ENCODE measurements at places on chromosomes 13 and 19.

DNA sequence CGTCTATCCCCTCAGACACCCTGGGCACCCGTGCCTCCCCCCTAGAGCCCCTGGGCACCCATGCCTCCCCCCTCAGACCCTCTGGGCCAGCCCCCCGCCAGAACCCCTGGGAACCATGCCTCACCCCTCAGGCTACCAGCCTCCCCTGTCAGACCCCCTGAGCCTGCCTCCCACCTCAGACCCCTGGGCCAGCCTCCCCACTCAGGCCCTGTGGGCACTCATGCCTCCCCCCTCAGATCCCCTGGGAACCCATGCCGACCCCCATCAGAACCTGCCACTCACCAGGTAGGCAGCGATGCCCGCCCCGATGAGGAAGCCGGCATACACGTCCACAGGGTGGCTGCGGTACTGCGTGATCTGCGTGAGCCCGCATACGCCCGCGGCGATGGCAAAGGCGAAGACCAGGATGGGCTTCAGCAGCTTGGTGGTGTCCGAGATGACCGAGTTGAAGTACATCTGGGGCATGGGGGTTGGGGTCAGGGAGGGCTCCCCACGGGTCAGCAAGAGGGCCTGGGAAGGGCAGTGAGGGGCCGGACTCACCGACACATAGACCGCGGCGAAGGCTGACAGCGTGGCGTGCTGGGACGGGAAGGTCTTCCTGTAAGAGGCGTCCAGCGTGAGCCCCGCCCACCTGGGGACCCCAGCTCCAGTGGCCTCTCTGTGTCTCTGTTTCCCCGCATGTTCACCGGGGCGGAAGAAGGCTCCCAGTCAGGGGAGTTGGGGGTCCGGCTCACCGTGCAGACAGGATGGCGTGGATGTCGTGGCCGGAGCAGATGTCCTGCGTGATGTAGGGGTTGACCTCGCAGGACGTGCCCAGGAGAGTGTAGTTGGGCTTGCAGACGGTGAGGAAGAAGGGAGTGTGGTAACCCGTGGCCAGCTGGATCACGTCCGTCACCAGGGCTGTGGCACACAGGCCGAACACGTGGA is 7.3 kb downstream of the PLPPR3 start:
- DNase-seq: peak; percentile 55

DNA sequence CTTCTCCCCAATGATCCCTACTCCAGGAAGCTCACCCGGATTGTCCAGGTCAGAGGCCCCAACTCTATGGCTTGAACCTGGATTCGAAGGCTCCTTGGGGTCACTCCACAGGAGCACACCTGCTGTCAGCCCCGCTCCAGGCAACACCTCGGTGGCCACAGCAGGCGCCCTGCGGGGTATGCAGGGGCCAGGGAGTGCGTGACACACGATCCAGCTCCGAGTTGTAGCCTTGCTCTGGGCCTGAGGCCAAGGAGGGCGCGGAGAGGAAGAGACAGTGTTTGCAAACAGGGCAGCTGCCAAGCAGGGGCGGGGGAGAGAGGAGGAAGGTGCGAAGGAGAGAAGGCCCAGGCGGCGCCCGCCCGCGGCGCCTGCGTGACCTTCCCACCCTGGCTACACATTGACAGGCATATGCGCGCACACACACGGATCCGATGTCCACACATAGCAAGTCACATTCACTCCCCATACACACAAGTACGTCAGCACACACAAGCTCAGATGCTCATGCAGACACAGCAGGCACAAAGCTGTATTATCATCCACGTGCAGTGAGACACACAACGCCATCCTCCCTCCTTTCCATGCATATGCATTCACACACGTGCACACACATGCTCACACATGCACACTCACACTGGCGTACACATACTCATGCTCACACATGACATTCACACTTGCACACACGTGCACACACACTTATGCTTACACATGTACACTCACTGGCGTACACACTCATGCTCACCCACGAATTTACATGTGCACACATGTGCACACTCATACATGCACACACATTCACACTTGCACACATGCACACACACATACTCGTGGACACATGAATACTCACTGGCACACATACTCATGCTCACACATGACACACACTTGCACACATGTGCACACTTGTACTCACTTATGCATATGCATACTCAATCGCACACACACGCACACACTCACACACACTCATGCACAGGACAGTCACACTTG is 10.4 kb downstream of the SBK2 start:
- DNase-seq: no peak

DNA sequence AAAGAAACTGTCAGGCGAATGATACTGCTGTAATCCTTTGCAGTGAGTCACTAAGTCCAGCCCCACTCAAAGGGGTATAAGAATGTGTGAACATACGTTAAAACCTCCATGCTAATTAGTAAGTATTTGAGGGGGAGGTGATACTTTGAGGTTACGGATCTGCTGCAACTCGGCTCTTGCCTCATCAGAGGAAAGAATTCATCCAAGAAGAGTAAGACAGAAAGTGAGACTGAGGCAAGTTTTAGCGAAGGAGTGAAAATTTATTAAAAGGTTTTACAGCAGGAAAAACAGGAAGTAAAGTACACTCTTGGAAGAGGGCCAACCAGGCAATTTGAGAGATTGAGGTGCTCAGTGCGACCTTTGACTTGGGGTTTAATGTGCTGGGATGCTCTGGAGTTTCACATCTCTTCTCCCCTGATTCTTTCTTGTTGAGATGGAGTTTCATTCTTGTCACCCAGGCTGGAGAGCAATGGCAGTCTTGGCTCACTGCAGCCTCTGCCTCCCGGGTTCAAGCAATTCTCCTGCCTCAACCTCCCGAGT is 9.8 kb downstream of the CLEC4M start:
- peak; percentile 38 for DNase-seq

- DNase-seq: no peak
Observed at GRCh38 chr13:26406791-26407190, 150.7 kb upstream of the WASF3 start.

GRCh38 chr19:49148784-49149651 is 6.2 kb downstream of the HRC start:
- peak; percentile 74 for DNase-seq

DNA sequence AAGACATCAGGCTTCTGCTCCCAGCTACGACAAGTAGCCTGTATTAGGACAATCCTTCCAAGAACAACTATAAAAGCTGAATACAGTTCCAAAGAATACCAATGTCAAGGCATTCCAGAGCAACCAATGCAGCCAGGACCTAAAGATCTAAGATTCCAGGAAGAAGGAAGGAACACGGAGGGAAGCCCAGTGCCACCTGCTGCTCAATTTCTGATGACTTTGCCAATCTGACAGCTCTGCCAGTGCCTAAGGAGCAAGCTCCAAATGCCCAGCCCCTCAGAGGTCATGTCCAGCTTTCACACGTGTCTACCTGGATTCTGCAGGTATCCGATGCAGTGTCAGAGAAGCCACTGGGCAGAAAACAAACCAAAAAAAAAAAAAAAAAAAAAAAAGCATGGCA is 164.4 kb downstream of the IRS2 start:
- no peak for DNase-seq

DNA sequence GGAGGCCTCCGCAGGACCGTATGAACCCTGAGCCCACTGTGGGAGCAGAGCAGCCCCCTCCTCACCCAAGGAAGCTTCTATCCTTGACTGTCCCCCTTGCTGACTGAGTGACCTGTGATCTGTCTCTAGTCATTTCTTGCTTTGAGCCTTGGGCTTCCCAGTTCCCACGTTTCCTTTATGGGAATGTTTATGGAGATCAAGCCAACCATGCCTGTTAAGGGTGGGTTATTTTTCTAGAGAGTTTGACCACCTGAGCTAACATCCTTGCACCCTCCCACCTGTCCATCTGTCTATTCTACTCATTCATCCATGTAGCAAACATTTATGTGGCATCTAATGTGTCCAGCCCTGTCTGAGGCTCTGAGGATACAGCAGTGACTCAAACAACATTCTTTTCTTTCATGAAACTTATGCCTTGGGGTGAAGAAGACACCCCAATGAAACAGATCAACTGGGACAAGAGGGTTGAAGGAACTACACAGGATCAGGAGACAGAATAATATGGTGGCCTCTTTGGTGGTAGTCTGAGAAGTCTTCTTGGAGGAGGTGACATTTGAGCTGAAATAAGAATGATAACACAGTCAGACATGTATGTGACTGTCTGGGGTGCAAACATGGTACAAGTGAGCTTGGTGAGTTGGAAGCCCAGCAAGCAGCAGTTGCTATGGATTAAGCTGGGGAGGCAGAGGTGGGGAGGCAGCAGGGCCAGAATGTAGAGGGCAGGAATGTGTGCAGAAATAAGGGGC is 30.5 kb downstream of the CERS4 start:
- DNase-seq: no peak

GRCh38 chr13:113746143-113746525 is 12.9 kb upstream of the TMEM255B start:
- DNase-seq: no peak

DNA sequence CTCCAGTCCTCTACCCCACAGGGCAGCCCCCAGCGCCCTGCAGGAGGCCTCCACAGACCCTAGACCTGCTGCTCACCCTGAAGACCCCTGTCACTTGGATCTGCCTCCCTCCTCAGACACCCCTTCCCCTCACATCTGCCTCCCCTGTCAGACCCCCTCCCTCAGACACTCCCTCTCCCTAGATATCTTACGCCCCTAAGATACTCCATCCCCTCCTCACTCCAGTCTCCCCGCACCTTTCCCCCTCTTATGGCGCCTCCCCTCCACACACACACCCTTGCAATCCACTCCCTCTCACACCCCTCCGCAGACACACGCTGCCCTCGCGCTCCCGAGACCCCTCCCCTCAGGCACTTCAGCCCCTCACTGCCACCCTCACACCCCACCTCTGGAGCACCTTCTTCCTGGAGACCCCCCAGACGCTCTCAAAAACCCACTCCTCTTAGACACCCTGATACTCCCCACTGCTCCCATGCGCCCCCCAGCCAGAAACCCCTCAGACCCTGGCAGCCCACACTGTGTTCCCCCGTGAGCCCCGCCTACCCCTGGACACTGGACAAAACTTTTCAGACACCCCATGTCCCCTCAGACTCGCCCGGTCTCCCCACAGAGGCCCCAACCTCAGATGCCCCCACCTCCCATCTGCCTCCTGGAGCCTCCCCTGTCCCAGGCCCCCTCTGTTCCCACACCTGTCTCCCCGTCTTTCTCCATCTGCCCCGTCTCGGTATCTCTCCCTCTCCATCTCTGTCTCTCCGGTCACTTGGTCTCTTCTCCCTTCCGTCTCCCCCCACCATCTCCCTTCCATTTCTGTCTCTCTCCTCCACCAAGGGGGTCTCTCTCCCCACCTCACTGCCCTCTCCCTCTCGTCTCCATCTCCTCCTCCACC is 14.5 kb downstream of the ERFL start:
- DNase-seq: no peak

GRCh38 chr13:100214886-100215285 is 126.0 kb downstream of the PCCA start:
- DNase-seq: no peak

GRCh38 chr19:18278521-18279265 is 2.7 kb downstream of the JUND start:
- no peak for DNase-seq

Data from GM06990 (cell line).